Right lobe of liver (tissue), 6 donors: ENCODE measurements at places on chromosomes 5 and 9. TPM values are rescaled to one million over a fixed set of nuclear protein-coding genes. Genes with fewer than 3 reads are reported as not detected.
A peak's percentile ranks its signal among the peaks of the same experiment; 100 is the strongest.

GRCh38 chr5:116951219-116951618 lies 376.6 kb upstream of the SEMA6A start:
- H3K4me1 ChIP-seq = no peaks in the 10 kb centered on the region
- H3K27me3 ChIP-seq = no peaks in the 10 kb centered on the region
- H3K27ac ChIP-seq = no peak overlapping the region
- H3K36me3 ChIP-seq = no peaks in the 10 kb centered on the region
- H3K4me3 ChIP-seq = no peak overlapping the region

GRCh38 chr9:135186248-135187164 lies 99.0 kb downstream of the OLFM1 start:
- no peaks in the 10 kb centered on the region for H3K4me1 ChIP-seq
- no peak overlapping the region for H3K4me3 ChIP-seq
- H3K36me3 ChIP-seq = no peaks in the 10 kb centered on the region
- H3K27ac ChIP-seq = no peak overlapping the region

DNA sequence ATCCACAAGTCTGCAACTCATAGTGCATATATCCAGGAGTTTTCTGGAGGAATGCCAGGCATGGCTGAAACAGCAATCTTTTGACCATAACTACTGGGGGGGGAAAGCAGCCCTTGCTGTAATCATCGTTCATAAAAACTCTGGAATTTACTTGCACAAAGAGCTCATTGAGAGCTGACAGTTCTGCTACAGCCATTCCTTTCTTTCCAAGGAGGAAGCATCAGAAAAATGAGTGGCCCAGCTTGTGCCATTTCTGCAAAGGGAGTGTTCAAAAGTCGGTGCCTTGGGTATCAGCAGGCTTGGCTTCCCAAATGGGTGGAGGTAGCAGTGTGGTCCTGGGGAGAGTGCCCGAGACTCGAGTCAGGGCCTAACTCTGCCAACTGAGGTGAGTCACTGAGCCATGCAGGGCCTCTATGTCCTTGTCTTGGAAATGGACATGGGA lies 101.5 kb downstream of the GCNT1 start:
- H3K4me3 ChIP-seq = no peak overlapping the region
- H3K27me3 ChIP-seq = no peaks in the 10 kb centered on the region
- no peak for DNase-seq
- H3K27ac ChIP-seq = no peak overlapping the region

- DNase-seq = no peak
- peak overlapping the region; percentile 32 for H3K27ac ChIP-seq
Observed at GRCh38 chr5:133026664-133027153, 360 bp upstream of the ZCCHC10 start.

DNA sequence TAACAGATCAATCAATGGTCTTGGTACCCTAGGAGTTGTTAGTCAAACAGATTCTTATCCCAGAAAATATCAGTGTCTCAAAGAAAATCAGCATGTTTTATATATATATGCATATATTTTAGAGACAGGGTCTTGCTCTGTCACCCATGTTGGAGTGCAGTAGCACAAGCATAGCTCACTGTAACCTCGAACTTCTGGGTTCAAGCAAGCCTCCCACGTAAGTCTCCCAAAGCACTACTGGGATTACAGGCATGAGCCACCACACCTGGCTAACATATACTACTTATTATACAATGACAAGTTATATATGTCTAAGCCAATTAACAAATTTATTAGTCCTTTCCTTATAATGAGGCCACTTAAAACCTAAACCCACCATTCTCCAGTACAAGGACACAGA lies 10.4 kb downstream of the RAB14 start:
- H3K4me1 ChIP-seq = no peaks in the 10 kb centered on the region
- H3K27ac ChIP-seq = no peak overlapping the region
- DNase-seq = no peak
- H3K27me3 ChIP-seq = no peaks in the 10 kb centered on the region

- no peaks in the 10 kb centered on the region for H3K27me3 ChIP-seq
- H3K4me1 ChIP-seq = no peaks in the 10 kb centered on the region
- no peak for DNase-seq
- H3K4me3 ChIP-seq = no peak overlapping the region
- no peak overlapping the region for H3K27ac ChIP-seq
Observed at GRCh38 chr5:24188216-24188925, 456.4 kb downstream of the CDH10 start.

- H3K4me1 ChIP-seq = no peaks in the 10 kb centered on the region
Observed at GRCh38 chr5:112820246-112820645, 40.8 kb upstream of the SRP19 start.

GRCh38 chr5:137101544-137101943 lies 397.6 kb downstream of the SPOCK1 start:
- DNase-seq = no peak
- H3K27me3 ChIP-seq = no peaks in the 10 kb centered on the region
- H3K4me3 ChIP-seq = no peak overlapping the region
- H3K36me3 ChIP-seq = no peaks in the 10 kb centered on the region

DNA sequence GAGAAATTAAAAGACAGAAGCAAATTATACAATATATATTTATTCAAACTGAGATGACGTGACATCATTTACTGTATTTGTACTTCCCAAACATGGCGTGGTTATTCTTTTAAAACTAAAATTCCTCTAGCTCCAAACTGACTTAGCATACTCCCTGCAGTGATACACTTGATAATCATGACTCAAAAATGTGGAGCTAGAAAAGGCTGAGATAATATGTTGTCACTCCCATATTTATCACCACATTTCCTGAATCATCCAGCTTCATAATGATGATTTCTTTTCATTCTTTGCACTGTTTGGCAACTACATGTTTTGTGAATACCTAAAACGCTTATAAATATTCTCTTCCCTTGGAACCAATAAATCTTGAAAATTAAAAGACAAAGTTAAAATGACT lies 341.0 kb downstream of the EBF1 start:
- DNase-seq = no peak
- no peaks in the 10 kb centered on the region for H3K27me3 ChIP-seq
- H3K27ac ChIP-seq = no peak overlapping the region
- H3K36me3 ChIP-seq = no peaks in the 10 kb centered on the region
- H3K4me1 ChIP-seq = peaks cover 10% of the 10 kb centered on the region
- no peak overlapping the region for H3K4me3 ChIP-seq

GRCh38 chr9:33116860-33117259 lies 40.4 kb upstream of the SMU1 start:
- H3K36me3 ChIP-seq = peaks cover 54% of the 10 kb centered on the region
- peak; percentile 27 for DNase-seq
- no peak overlapping the region for H3K27ac ChIP-seq
- no peak overlapping the region for H3K4me3 ChIP-seq
- no peaks in the 10 kb centered on the region for H3K4me1 ChIP-seq
- H3K27me3 ChIP-seq = no peaks in the 10 kb centered on the region

Gene RFESD
- total RNA-seq = 0.61 TPM

Gene PLAC8L1
- not detected for total RNA-seq

Gene CERCAM
- total RNA-seq = 1.3 TPM

Gene UNC13B
- 23.0 TPM for total RNA-seq

Gene PCDHA4
- 0.12 TPM for total RNA-seq

Gene ACOT12
- 50.5 TPM for total RNA-seq

Gene RFX3
- 2.5 TPM for total RNA-seq
